ENCODE measurements at places on chromosomes 3 and 15.
A peak's percentile ranks its signal among the peaks of the same experiment; 100 is the strongest.

DNA sequence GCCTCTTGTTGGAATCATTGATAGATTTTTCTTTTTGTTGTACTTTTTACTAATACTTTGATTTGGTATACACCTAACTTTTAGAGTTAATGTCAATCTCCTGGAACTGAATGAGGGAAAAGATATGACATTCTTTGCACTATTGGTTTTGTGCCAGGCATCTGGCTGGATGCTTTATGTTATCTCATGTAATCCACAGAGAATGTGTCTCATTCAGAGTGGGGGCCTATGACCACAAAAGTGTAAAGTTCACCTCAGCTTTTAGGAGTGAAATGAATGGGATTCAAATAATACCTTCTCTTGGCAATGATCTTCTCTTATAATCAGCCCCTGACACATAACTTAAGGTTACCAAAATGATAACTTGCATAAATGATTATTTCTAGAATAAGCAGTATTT is 329.1 kb upstream of the ROPN1 start:
- DNase-seq: no peak

DNA sequence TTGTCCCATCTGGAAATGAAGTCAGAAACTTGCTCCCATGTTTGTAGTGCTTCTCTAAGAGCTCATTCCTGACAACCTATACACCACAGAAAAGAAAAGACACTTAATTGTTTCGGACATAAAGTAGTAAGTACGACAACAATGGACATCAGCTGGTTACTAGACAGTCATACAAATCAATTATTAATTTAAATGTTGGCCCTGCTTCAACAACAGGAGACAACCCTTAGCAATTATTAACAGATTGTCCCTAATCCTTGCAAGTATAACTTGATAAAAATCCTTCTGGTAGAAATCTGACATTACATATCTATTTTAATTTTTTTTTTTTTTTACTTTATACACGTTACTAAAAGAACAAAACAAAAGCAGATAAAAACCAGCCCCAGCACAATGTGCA is 29.8 kb downstream of the ERICH6 start:
- no peak for DNase-seq

GRCh38 chr15:70407336-70407670 is 309.6 kb upstream of the TLE3 start:
- DNase-seq: no peak

DNA sequence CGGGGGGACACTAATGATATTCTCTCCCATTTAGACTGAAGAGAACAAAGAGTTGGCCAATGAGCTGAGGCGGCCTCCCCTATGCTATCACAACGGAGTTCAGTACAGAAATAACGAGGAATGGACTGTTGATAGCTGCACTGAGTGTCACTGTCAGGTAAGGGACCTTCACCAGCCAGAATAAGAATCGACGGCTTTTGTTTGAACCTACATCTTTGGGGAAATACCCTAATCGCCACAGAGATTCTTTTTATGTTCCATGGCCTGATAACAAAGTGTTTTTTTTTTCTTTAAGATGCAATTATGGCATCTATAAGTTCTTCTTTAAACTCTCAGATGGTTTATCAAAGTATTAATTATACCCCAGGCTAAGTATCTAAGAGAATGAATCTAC is 3.4 kb downstream of the THBS1 start:
- DNase-seq: no peak

- DNase-seq: no peak
Measured at GRCh38 chr3:112004669-112005068, 5.9 kb downstream of the TAGLN3 start.

GRCh38 chr3:45711931-45712330 is 22.7 kb downstream of the SACM1L start:
- DNase-seq: peak; percentile 52

DNA sequence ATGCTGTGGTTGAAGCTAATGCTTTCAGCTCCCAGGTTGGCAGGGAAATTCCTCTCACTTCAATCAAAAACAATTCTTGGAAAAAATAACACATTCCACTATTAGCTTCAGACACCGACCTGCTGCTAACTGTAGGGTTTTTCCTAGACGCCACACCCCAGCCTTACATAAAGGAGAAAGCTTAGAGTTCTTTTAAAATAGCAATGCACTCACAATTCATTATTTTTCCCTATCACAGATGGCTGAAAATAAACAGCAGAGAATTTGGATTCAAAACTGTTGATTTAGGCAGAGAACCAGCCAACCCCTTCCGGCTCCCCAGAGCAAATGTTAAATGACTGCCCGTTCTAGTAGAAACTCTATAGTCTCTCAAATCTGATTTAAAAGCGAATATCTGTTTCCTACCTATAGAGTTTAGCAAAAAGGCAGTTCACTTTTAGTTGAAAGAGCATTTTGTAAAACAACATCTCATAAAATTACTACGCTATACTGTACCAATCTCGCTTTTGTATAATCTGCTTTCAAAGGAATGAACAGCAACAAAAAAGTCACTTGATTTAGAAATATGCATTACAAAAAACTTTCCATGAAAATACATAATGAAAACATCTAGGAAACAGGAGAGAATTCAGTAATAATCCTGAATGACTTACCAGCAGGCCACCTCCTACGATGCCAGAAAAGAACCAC is 586 bp downstream of the TM4SF1 start:
- peak; percentile 53 for DNase-seq

DNA sequence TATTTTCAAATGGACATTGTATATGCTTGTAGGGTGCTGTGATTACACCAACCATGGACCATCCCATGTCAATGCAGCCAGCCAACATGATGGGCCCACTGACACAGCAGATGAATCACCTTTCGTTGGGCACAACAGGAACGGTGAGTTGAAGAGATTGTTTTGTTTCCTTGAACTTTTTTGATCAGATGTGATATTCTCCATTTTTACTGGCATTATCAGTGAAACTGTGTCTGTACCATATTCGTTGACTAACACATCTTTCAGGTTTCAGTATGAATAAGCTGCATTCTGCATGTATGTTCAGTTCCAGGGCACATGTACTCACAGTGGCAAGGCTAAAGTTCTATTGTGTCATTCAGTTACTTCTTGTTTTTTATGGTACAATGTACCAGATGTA is 655.2 kb downstream of the RBMS3 start:
- DNase-seq: no peak

- DNase-seq: no peak
Measured at GRCh38 chr15:45588219-45588875, 1.2 kb downstream of the BLOC1S6 start.

DNA sequence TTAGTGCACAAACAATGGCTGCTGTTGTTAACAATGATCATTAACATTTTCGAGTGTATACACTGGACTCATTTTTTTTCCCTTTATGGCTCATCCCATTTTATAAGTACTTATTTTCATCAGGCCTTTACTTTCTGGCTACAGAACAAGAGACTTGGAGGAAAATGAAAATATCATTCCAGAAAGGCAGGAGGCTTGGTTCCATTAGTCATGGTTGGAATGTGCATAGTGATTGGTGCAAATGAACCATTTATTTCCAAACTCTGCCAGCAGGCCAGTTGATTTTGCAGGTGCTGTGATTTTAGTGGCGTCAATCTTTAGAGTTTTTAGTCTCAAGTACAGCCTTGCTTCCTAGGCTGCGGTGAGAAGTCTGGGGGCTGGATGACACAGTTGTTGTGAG is 151.8 kb downstream of the ITPR1 start:
- peak; percentile 17 for DNase-seq

DNA sequence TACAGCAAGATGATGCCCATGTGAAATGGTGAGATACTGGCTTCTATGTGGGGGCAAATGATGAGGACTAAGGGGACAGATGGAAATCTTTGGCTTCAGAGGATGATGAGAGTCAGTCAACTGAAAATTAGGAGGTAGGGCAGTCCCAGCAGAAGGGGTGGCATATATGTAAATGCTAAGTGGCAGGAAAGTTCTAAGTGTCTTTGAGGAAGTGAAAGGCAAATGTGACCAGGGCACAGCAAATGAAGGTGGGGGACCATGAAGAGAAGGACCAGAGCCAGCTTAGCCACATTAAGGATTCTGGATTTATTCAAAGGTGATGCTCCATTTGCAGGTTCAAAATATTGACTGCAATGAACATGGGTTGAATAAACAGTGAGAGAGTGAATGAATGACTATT is 29.2 kb upstream of the LIMD1 start:
- no peak for DNase-seq

DNA sequence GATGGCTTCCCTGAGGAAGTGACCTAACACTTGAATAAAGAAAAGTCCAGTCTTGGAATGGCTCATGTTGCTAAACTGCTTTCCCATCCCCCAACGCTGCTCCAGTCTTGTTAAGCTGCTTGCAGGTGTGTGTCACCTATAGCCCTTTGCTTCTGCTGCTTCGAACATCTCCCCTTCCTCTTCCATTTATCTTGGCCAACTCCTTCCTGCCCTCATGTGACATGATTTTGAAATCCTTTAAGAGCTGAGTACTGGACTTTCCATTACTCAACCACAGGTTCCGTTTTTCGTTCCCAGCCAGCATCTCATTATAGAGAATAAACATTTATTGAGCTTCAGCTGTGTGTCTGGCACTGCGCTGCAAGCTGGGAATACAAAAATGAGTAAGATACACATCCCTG is 1.7 kb downstream of the ATG7 start:
- DNase-seq: no peak

GRCh38 chr15:95875121-95875643 is 455.3 kb upstream of the NR2F2 start:
- peak; percentile 73 for DNase-seq

- no peak for DNase-seq
Measured at GRCh38 chr15:91168457-91168856, 68.4 kb downstream of the SV2B start.

- no peak for DNase-seq
Measured at GRCh38 chr15:78614021-78614420, 6.8 kb downstream of the CHRNA3 start.

DNA sequence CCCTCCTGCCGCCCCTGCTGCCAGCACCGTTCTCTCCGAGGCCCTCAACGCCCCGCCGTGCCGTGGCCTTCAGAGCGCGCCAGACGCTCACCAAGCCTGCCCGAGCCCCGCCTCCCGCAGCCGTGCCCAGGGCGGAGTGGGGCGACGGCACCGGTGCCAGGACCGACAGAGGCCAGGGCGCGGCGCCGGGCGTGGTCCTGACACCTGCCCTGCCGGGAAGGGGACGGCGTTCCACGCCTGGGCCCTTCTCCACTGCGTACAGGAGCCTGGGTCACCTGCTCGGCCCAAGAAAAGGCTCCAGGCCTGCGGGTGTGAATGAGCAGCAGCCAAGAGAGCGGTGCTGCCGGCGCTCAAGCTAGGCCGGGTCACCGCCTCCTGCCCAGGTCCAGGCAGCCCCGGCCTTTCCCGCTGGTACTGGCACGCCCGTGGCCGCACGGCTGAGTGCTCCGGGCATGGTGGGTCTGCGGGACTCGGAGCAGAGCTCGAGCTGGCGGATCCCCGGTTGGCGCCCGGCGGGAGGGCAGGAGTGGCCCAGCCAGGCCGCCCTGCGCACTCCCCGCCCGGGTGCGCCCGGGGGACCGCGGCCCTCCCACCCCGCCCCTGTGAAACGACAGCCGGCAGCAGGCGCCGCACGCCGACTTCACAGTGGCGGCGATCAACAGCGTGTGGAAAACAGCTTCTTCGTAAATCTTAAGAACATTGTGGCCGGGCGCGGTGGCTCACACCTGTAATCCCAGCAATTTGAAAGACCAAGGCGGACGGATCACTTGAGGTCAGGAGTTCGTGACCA is 4.2 kb downstream of the OCA2 start:
- no peak for DNase-seq

GRCh38 chr15:25766417-25766816 is 96.7 kb downstream of the ATP10A start:
- no peak for DNase-seq

GRCh38 chr3:197880491-197881269 is 69.3 kb upstream of the RPL35A start:
- DNase-seq: no peak

DNA sequence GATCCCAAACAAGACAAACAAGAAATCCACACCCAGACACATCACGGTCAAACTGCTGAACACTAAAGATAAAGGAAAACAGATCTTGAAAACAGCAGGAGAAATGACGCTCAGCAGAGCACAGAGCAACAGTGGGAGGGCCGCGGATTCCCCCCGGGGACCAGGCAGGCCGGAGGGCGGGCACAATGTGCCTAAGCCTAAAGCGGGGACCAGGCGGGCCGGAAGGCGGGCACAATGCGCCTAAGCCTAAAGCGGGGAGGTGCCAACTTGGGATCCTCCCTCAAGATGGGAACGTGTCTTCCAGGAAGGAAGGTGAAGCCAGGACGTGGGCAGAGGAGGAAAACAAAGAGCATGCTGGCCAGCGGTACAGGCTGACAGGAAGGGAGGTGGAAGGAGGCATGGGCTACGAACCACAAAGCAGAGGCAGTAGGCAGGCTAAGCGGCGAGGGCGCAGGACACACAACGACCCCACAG is 31.1 kb downstream of the CYFIP1 start:
- peak; percentile 65 for DNase-seq

DNA sequence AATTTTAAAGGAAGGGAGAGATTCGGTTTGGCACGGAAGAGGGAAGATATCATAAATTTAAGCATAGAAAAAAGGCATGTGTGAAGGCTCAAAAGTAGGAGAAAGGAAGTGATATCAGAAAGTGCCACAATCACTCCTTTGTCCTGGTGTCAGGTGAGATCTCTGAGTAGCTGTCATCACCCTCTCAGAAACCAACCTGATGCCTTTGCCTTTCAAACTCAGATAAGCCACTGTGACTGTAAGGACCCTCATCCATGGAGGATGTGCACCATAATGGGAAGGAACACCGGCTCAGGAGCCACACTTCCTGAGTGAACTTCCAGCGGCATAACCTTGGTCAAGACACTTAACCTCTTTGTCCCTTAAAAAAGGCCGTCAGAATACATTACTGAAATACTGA is 318.7 kb upstream of the SEMA6D start:
- DNase-seq: no peak

GRCh38 chr3:82208002-82208710 is 446.7 kb upstream of the GBE1 start:
- DNase-seq: no peak

DNA sequence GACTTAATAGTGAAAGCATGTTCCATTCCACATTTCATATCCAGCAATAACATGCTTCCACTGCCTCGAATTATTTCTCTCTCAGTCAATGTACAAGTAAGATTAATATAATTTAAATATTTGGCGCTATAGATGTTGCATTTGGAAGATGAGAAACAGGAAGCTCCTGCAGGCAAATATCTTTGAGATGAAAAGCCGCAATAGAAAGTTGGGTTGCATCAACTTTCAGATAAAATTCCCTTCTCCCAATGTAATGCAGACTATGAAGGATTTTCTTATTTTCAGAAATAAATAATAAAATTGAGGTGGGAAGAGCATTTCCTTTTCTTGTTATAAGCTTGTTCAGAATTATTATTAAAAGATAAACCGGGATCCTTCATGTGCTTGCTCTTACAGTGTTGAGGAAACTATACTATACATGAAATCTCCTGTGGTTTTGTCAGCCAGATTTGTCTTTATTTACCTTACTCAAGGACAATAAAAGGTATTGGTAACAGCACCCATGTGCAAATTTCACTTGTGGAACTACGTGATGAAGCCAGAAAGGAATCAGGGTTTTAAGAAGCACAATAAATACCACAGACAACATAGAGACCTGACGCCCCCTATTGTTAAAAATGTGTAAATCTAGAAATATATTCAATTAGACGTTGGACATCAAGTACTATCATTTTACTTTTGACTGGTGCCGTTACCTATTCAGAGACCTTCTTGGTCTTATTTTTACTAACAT is 307.0 kb downstream of the ARPP21 start:
- peak; percentile 27 for DNase-seq

Data from AG10803 (cell line).